NCI-H1092 (cell line): ENCODE measurements at places on chromosomes 3 and 15.

DNA sequence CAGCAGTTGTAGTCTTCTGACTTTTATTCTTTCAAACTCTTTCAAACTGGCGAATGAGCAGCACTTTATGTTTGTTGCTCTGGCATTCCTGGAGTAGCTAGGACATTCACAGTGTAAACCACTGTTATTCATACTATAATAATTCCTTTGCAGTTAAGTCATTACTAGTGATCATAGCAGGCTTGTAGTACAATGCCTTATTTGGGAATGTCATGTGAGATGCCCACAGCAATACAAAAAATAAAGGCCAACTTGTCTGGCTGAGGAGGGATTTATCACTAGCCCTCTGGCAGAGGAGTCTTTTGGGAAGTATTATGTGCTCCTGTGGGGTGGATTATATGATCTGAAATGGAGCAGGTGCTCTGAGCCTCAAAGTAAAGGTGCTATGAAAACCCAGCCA lies 197.2 kb downstream of the VGLL3 start:
- DNase-seq = no peak

- no peak for DNase-seq
Observed at GRCh38 chr3:194176274-194176991, 40.5 kb downstream of the HES1 start.

GRCh38 chr15:61248790-61249189 lies 19.7 kb upstream of the RORA start:
- DNase-seq = no peak

GRCh38 chr3:144477593-144477992 lies 506.0 kb downstream of the DIPK2A start:
- no peak for DNase-seq

- DNase-seq = no peak
Observed at GRCh38 chr15:40536501-40536900, 28.3 kb downstream of the CCDC32 start.

GRCh38 chr3:43858294-43858701 lies 167.6 kb downstream of the ABHD5 start:
- DNase-seq = no peak

- no peak for DNase-seq
Observed at GRCh38 chr3:47073685-47074084, 90.2 kb downstream of the SETD2 start.

DNA sequence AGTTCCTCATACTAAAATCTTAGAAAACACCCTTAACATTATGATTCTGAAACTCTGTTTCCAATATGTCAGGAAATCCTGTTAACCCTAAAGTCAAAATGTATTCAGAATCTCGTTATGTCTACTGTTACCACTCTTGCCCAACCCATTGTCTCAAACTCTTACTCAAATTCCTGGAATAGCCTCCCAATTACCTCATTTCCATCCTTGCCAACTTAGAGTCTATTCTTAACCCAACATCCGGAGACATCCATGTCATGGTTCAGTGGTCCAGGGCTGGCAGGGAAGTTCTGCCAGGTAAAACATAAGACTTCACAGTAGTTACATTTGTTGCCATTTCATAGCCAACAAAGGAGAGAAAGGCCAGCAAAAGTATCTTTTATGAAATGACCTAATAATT lies 593.9 kb downstream of the PYDC2 start:
- no peak for DNase-seq

DNA sequence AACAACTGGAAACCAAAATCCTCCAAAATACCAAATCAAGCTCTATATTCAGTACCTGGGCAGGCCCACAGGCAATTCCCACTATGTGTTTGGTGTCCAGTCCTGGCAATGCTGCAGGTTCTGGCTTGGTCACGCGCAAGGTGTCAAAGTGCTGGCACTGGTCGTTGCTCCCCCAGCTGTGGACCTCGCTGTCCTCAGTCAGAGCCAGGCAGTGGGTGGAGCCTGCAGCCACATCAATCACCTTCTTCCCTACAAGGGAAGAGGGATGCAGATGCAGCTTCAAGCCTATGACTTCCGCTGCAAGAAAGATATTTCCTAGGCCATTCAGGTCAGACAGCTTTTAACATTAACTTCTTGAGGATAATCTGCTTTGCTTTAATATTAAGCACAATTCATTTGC lies 61.3 kb downstream of the HERC2 start:
- no peak for DNase-seq

DNA sequence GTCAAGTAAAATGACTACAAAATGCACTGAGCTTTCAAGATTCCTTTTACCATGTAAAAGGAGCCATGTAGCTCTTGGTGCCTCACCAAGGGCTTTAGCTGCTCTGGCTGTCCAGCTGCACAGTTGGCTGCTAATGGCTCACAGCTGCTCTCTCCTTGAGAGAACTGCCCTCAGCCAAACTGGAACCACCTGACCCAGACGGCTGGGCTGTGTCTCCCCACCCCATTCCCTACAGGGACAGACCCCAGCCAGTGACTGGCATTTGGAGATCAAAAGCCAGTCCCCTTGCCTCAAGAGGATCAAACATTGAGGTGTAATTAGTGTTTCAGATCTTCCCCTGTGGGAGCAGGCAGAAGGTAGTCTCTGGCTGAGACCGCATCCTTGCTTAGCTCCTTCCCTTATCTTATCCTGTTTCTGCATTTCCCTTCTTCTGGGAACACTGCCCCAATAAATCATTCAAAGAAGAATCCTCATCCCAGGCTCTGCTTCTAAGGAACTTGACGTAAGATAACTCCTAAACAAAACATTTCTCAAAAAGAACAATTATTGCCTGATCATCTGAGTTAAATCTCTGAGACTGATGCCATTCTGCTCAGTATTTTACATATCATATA lies 28.6 kb upstream of the UBE2E2 start:
- DNase-seq = no peak

GRCh38 chr3:153338487-153338886 lies 176.5 kb downstream of the RAP2B start:
- no peak for DNase-seq

- no peak for DNase-seq
Observed at GRCh38 chr3:32097768-32098167, 8.7 kb upstream of the GPD1L start.

DNA sequence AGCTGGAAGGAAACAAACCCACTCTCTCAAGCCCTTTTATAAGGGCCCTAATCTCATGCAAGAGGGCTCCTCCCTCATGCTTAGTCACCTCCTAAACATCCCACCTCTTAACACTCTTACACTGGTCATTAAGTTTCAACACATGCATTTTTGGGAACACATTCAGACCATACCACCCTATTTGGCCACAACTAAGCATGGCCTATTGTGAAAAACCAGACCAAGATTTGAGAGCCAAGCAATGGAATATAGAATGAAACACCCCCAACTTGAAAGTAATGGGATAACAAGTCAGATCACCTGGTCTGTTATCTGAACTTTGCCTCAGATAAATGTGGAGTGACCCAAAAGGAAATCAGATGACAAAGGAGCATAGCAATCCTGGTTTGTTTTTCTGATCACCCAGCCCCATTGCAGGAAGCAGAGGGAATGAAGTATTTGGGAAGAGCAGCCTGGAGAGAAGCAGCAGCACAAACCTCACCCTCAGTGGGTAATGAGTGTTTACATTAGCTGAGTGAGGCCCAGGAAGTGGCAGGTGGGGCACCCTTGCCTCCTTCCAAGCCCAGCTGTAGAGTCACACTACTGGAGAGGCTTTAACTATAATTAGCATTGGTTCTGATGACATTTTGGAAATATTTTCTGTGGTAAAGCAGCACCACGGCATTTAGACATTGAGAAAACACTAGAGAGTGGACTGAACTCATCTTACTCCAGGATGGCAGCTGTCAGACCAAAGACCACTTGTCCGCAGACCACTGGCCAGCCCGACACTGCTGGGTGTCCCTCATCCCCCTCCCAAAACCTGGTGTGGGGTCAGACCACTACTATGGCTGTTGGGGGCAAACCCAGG lies 48.8 kb upstream of the PRTG start:
- DNase-seq = peak; percentile 21

GRCh38 chr3:102098130-102098885 lies 249.0 kb downstream of the NFKBIZ start:
- no peak for DNase-seq

DNA sequence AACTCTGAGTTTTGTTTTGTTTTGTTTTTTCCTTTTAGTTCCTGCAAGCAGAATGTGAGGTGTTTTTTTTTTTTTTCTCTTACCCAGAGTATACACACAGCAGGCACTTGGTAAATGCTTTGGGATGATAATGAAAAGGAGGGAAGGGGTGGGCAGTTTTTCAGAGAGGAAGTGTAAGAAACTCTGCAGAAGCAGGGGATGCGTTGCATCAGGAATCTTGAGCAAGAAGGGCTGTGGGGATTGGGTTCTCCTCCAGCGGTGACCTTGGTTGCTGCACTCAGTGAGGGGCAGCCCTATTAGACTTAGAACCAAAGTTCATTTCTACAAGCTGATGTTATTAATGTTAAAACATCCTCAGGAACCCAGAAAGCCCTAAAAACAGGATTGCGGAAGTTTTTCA lies 32.2 kb upstream of the TMEM158 start:
- no peak for DNase-seq

DNA sequence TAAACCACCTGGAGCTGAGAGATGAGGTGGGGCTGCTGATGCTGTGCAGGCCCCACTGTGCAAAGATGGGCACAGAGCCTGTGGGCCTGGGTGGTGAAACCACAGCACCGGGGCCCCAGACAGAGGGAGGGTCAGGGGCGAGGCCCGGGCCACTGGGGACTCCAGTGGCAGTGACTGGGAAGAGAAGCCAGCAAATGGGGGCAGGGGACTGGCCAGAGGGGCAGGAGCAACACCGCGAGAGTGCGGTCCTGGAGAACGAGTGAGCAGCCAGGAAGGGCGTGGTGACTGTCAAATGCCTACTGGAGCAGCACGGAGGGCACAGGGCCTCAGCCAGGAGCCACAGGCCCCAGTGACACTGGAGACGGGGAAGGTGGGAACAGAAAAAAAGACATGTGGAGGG lies 39.8 kb downstream of the HCN4 start:
- DNase-seq = no peak

DNA sequence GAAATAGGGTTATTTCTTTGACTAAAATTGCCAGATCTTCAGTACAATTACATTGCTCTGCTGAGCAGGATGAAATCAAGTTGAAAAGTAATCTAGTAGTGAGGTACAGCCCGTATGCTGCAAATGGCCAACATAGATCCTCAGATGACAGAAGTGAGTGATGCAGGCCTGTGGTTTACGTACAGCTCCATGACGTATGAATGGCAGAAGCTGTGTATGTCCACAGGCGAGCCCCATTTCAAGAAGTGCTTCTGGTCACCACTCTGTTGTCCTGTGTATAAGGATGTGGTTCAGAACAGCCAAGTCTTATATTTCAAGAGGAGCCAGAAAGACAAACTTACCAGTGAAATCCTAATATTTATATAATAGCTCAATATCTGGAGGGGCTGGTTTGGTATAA lies 9.2 kb downstream of the CD86 start:
- DNase-seq = no peak

- no peak for DNase-seq
Observed at GRCh38 chr3:97839944-97840343, 18.1 kb downstream of the CRYBG3 start.

DNA sequence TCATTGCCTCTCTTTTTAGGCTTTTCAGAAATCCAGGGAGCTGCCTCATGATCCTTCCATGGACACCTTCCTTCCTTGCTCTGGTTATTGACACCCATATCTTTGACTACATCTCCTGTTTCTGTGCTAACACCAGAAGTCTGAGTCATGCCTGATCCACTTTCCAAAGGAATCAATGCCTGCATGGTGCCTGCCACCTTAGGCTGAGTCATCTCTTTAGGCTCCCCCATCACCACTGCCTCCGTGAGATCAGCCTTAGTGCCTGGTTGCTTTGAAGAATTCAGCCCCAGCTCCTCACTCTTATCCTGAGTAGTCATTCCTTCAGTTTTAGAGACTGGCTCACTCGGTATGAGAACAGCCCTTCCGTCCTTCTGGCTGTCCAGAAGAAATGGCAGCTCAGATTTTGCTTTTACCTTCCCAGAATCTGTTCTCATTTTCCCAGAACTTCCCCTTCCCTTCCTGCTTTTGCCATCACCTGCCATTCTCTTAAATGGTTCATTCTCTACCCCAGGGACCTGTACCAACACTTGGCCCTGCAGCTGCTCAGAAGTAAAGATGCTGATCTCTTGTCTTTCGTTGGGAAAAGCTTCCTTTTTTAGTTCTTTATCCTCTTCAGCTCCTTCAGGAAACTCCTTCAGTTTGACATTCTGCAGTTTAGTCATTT lies 105.3 kb downstream of the MAP4 start:
- DNase-seq = no peak

DNA sequence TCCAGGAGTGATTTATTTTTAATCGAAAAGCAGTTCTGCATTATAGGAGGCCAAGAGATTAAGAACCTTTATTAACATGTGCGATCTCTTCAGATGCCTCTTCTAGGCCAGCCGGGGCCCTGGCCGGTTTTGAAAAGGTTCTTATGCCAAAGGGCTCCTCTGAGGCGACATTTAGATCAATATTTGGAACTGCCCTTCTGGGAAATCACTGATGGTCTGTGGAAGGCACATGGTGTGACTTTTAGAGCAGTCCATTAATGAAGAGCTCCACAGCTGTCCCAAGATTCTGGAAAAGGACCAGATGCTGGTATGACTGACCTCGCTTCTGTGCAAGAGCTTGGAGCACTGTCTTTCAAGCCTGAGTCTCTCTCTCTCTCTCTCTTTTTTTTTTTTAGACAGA lies 19.7 kb downstream of the MGLL start:
- DNase-seq = no peak

DNA sequence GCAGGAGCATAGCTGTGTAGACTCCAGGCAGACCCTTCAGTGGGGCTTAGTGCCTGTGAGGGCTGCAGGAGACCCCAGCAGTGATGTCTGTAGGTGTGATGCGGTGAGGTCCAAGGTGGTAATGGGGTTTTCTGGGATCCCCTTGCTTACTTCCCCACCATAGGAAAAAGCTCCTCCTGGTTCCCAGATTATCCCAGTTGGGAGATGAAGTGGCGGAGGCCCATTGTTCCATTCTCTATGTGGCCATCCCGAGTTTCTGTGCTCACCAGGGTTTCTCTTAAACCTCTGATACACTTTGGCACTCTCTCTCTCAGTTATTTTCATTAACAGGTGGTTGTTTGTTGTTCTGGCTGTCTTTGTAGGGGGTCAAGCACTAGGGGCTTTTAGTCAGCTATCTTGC lies 146.7 kb upstream of the IGF1R start:
- DNase-seq = no peak

DNA sequence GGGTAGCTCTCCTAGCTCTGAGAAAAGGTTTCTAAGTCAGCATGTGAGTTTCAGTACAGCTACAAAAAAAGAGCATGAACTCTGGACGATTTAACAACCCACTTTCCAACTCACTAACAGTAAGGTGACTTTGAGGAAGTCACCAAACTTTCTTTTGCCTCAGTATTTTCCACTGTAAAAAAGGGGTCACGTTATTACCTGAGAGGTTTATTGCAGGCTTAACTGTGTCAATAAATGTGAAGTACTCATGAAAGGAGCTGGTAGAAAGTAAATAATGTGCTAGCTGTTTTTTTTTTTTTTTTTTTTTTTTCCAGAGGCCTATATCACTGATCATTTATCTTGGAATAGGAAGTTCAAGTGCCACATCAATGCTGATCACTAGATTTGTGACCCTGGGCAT lies 89.3 kb downstream of the PLSCR2 start:
- DNase-seq = no peak

DNA sequence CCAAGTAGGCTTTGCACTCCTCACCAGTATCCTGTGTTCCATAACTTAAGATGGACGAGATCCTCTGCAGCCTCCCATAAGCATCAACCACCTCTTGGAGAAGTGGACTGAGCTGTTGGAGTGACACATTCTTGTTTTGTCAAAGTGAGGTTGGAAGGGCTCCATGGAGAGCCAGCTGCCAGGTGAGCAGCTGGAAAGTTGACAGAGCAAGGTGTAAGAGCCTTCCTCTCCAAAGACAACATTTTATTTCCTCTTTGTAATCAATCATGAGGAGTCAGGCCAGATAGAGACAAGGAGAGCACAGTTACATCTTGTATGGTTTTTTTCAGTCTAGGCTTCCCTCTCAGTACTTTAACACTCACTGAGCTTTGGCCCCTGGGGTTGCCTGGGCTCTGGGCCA lies 5.1 kb downstream of the ABI3BP start:
- DNase-seq = no peak
